Activated CD8-positive, alpha-beta memory T cell treated with anti-CD3 and anti-CD28 coated beads for 48 hours (primary cell): ENCODE measurements at places on chromosomes 1 and 21.

DNA sequence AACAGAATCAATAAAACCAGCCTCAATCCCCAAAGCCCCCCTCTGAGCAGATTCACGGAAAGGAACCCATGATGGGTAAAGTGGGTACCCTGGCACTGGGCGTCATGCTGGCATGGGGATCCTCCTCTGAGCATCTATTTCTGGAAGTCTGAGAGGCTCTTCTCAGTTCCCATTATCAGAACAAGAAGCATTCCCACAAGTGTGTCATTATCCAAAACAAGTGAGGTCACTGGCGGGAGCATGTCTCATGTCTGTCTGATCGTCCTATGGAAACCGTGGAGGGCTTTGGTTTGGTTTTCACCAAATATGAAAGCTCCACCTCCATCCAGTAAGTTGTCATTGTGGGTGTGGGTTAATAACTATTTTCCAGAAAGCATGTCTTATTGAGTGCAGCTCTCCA is 70.7 kb downstream of the PGM1 start:
- DNase-seq, result no peak

DNA sequence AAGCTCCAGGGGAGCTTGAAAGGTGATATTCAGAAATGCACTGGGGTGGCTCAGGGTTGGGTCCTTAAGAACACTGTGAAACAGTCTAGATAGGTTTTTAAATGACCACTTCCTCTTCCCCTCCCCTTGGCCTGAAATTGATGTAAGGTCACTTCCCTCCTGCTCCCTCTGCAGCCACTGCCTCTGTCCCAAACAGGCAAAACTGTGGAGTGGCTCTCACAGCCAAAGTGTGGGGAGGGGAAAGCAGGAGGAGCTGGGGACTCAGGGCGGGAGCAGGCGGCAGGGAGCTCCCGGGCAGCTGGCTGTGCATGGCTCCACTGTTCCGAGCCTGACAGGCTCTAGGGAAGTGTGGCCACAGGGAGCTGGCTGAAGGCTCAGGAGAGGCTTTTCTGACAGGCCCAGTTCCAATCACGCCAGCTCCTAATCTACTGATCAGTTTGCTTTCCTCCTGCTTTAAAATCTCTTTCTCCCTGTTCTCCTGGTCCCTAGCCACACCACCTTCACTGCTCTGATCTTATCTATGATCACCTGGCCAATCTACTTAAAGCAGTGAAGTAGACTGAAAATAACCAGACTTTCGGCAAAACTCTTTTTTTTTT is 5.1 kb upstream of the CSRP1 start:
- DNase-seq, result no peak

- no peak for DNase-seq
Measured at GRCh38 chr1:218339267-218339831, 5.8 kb upstream of the TGFB2 start.

- DNase-seq, result no peak
Measured at GRCh38 chr1:52707927-52708655, 9.9 kb upstream of the COA7 start.

GRCh38 chr1:63784083-63784482 is 10.3 kb downstream of the ROR1 start:
- DNase-seq, result no peak

DNA sequence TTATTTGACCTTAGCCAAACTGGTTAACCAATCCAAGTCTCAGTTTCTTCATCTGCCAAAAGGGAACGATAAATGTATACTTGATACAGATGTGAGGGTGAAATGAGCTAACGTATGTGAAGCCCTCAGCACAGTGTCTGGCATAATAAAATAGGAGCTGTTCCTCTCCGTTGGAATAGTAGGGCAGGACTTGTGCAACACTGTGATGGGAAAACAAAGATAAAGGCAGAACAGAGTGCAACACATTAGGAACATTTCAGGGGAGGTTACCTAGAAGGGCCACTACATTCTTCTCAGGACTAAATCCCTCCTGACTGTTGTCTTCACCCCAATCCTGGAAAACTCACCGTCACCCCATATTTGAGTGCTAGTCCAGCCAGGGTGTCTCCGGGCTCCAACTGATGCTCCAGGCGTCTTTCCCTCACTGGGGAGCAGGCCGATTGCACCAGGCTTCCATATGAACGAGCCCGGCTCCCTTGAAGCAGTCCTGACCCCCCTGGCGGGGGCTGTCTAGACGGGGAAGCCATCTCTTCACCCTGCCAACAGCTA is 896 bp downstream of the LYSMD1 start:
- no peak for DNase-seq
